ENCODE measurements at places on chromosomes 4 and X. TPM values are rescaled to one million over a fixed set of nuclear protein-coding genes. Genes with fewer than 3 reads are reported as not detected.

DNA sequence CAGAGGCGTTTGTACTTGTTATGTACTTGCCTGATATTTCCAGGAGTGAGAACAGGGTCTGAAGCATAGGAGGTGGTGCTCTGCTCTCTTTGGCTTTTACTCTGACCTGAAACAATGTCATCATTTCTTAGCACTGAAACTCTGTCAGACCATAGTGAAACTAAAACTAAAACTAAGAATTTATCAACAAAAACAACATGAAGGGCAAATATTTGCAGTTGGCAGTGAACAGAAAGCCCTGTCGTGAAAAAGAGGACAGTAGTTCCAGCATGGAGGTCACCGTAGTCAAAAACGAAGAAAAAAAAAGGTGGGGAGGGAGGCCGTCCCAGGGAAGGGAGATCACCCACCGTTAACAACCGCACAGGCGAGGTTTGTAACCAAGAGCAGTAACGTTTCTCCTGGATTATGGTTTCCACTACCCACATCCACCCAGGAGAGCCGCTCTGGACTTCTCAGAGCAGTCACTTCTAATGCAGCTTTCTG is 97.5 kb downstream of the ANK2 start:
- no peak for DNase-seq

- DNase-seq, result no peak
Measured at GRCh38 chr4:7383266-7383665, 51.5 kb downstream of the PSAPL1 start.

DNA sequence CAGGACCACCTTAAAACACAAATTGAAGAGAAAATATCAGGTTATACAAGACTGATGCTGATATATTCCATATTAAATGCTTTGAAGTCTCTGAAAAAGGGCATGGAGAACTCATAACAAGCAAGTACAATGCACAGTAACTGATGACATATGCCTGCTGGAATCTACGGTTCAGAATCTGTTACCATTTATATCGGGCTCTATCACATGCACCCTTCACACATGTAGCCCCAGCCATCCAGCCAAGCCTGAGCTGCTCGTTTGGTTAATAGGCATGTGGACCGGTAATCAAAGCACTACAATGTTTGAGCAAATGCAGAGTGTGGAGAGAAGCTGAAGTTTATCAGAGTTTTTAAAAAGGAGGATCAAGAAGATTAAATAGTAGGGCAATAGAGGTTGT is 11.8 kb downstream of the COMMD8 start:
- no peak for DNase-seq

DNA sequence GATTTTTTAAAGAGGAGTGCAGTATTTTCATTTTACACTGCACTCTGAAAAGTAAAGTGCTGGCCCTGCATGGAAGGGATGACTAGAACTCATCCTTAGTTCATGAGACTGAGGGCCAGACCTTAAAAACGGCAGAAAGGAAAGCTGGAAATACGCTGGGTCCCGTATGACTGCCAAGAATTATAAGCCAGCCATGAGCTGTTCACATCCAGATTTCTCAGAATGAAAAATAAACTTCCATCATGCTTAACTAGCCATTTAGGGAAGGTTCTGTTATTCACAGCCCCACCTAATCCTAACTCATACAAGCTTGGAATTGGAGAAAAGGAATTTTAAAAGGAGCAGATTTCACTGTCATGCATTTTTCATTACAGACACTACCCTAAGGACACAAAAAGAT is 894.4 kb downstream of the FAT4 start:
- no peak for DNase-seq

- DNase-seq, result no peak
Measured at GRCh38 chrX:71922686-71923085, 12.0 kb downstream of the NHSL2 start.

- DNase-seq, result no peak
Measured at GRCh38 chrX:68755616-68756125, 73.2 kb upstream of the EFNB1 start.

DNA sequence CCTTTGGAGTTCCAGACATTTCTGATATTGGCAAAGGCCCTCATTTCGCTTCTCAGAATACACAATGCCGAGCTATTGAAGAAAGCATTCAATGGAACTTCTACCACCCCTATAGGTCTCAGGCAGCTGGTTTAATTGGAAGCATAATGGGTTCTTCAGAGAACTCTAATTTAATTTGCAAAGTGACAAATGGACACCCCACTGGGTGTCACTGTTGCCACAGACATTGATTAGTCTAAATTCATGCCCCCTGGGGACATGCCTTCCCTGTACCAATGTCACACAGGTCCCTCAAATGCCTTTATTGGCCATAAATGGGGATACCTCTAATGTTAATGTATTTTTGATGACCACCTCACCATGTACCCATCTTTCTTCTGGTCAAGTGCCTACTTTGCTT is 22.9 kb upstream of the TMEM255A start:
- no peak for DNase-seq

- DNase-seq, result no peak
Measured at GRCh38 chr4:69214716-69215115, at the start of gene UGT2B11. TSS of gene UGT2B11 (minus strand) at chr4:69214748. CDS start at chr4:69214722, 26 bp downstream.

- DNase-seq, result peak; percentile 71
Measured at GRCh38 chr4:129839687-129840086, 743.7 kb downstream of the C4orf33 start.

GRCh38 chr4:162499478-162499877 is 335.7 kb upstream of the FSTL5 start:
- DNase-seq, result peak; percentile 7

GRCh38 chr4:170106900-170107299 is 17.1 kb upstream of the AADAT start:
- no peak for DNase-seq

DNA sequence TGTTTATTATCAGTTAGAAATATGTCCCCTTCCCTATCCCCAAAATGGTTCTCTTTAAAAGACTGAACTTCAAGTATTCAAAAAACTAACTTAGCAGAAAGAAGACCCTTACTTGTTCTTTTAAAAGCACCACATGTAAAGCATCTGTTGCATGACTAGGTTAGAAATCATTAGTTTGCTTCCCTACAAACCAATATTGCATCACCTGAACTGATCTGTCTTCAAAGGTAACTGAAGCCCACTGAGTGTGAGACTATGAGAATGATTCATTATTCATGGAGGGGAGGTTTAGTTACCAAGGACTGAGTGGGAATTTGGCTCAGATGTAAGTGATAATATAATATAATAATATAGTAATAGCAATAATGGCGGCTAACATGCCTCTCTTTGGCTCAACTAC is 231.7 kb downstream of the SPRY1 start:
- DNase-seq, result peak; percentile 10

DNA sequence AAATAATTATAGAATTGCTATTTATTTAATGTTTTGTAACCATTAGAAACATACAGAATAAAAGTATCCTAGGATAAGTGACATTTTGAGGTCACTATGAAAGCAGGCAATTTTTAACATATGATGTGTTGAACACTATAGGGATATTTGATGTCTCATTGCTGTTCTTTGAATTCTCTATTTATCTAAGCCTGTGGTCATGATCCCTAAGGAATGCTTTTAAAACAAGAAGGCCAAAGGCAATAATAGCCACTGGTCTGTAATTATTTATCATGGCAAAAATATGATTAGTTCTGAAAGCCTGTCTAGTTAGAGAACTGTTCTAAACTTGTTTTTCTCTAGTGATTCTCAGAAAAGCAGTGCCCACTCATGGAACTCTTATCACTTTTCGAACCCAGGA is 186.6 kb downstream of the RPA4 start:
- no peak for DNase-seq

GRCh38 chr4:34469516-34469915 is 1774.8 kb downstream of the ARAP2 start:
- DNase-seq, result no peak

The GLRA3 gene
- not detected for total RNA-seq

The TRPC5OS gene
- not detected for total RNA-seq

The TRPC3 gene
- 0.26 TPM for total RNA-seq

The VEGFC gene
- 8.7 TPM for total RNA-seq

The UGT2B10 gene
- total RNA-seq, result not detected

The SLIT2 gene
- total RNA-seq, result 0.79 TPM

The BANK1 gene
- 0.26 TPM for total RNA-seq

Measured in bronchial epithelial cell (primary cell).